T-helper 1 cell (primary cell): ENCODE measurements at places on chromosomes 16 and 17.

DNA sequence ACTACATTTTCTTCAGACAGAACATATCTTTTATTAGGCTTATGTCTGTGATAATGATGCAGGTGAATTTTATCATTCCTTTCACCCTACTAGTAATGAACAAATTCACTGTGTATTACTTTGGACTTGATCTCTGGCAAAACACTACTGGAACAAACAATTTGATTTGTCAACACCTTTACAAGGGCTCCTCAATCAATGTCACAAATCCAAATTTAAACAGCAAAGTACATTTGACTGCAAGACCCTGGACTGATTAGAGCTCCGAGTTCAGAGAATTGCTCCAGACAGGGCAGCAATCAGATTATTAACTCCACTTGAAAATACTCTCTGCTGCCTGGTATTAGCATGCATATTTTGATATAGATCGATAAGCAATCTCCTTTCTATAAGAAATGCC lies 547.6 kb upstream of the SALL1 start:
- no peak for DNase-seq

- no peak for DNase-seq
Observed at GRCh38 chr16:69814561-69814960, 52.4 kb downstream of the WWP2 start.

- no peak for DNase-seq
Observed at GRCh38 chr16:50318796-50319578, 49.8 kb downstream of the BRD7 start.

- no peak for DNase-seq
Observed at GRCh38 chr16:17460890-17461289, 9.9 kb downstream of the XYLT1 start.

DNA sequence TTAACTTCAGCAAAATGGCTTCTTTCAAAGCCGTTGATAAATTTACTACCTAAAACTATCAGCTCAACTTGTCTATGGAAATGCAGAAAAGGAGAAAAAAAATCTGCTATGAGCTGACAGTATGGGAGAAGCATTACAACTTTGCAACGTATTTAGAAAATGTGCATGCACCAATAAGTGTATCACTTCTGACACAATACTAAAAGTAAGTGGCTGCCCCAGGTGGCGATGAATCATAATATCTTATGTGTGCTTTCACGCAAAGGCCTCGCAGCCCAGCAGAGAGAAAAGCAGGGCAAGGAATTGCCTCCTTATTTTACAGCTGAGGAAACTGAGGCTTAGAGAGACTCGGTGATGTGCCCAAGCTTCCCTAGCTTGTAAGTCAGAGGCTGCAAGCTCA lies 101.8 kb downstream of the SALL1 start:
- no peak for DNase-seq

GRCh38 chr17:33779234-33779591 lies 475.9 kb upstream of the CCL2 start:
- peak; percentile 27 for DNase-seq

GRCh38 chr17:21058098-21058893 lies 15.5 kb upstream of the USP22 start:
- DNase-seq = no peak

DNA sequence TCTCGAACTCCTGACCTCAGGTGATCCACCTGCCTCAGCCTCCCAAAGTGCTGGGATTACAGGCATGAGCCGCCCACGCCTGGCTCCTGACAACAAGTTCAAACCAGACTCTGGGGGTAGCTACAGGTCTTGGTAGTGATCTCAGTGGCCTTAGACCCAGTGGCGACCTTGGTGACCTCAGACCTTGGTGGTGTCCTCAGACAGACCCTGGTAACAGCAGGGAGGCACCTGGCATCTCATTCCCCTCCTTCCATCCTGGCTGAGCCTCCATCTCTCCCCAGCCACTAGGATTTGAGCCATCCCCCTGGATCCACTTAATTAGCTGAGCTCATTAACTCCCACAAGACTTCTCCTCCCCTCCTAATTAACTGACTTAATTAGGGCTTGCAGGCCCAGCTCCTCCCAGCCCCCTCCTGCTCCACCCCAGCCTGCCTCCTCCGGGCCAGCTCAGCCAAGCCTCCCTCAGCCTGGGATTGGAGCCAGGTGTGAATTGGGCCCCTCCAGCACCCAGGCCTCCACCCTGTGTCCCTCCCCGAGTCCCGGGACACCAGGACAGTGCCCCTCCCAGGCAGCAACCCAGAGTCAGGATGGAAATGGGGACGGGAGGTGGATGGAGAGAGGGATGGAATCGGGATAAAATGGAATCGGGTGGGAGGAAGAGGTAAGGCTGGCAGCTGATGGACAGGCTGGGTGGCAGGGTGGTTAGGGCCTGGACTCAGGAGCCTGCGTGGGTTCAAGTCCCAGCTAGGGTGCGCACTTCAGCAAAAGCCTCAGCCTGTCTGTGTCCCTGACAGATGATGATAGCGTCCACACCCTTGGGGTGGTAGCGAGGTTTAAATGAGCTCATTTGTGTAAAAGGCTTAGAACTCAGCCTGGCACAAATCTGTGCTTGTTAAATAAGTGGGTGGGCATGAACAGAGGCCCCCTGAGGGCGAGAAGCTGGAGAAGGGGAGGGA lies 11.2 kb upstream of the SBK1 start:
- no peak for DNase-seq

DNA sequence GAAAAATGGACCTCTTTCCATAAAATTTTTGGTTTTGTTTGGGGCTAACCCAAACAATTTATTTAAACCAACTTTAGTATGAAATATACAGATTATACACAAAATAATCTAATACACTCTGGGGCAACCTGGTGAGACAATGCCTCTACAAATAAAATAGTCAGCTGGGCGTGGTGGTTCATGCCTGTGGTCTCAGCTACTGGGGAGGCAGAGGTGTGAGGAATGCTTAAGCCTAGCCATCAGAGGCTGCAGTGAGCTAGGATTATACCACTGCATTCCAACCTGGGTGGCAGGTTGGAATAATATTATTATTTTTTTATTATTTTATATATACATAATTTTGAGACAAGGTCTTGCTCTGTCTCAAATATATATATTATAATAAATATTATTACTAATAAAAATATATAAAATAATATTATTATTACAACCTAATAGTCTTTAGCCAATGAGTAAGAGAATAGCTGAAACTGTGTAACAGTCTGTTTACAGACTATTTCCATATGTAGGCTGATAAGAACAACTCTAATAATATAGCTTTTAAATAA lies 50.5 kb downstream of the GLG1 start:
- DNase-seq = no peak

- no peak for DNase-seq
Observed at GRCh38 chr16:11005611-11005975, 61.2 kb downstream of the CLEC16A start.

DNA sequence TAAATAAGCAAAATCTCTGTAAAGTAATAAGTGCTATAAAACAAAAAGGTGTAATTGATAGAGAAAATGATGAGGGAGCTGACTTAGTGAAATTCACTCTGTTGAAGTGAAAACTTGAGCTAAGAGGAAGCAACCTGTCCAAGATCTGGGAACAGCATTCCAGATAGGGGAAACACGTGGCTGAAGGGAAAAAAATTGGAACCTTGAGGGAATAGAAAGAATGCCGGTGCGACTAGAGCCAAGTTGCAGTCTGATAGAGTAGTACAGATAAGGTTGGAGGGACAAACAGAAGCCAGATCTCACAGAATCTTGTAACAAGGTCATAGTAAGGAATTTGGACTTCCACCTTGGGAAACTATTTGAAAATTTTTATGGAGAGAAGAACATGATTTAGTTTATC lies 623 bp upstream of the DDX52 start:
- DNase-seq = no peak

DNA sequence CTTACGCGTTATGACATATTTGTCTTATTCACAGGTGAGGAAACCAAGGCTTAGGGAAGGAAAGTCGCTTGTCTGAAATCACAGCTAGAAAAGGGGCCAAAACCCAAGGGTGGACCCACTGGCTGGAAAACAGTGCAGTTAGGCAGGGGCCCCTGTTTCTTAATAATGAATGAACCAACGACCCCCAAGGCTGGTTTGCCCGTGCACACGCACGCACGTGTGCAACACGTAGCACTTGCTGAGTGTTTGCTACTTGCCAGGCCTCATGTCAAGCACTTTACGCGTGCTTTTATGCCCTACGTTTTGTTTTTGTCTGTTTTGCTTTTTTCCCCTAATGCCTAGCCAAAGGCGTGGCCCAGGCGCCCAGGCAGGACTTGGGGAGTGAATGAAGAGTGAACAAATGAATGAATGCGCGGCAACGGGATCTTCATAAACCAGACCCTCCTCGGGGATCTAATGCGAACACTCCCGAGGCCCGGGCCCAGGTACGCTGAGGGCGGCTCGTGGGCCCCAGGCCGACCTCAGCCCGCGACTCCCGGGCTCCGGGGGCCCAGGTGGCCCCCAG lies 571 bp upstream of the USP10 start:
- DNase-seq = no peak

DNA sequence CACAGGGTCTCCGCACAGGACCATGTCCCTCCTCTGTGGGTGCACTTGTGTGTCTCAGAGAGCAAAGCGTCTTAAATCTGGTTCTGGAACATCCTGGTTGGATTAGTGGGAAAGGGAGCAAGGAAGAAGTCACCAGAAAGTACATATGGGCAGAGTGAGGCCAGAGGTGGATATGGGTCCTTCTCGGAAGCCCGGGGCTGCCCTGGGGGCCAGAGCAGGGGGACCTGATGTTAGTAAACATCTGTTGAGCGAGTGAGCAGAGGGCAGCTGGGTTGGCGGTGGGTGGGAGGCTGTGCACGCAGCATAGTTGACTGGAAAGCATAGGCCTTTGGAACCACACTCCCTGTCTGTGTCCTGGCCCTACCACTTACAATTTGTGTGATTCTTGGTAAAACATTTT lies 22.7 kb downstream of the UNC13D start:
- DNase-seq = no peak

- DNase-seq = peak; percentile 81
Observed at GRCh38 chr17:42107597-42108576, 4.6 kb downstream of the DHX58 start.

DNA sequence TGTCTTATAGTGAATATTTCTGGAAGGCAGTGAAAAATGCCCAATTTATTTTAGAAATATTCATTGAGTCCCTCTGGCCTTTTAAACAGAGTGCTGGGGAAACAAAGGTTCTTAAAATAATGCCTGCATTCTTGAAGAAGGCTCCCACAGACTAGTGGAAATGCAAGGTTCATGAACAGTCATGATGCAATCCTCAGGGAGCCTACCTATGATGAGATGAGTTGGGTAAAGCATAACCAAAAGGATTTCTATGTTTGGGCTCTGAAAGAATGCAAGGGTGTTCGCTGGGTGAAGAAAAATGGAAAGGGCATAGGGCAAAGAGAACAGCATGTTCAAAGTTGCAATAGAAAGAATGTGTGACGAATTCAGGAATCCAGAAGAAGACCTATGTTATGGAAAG lies 214.5 kb upstream of the MAF start:
- DNase-seq = no peak

DNA sequence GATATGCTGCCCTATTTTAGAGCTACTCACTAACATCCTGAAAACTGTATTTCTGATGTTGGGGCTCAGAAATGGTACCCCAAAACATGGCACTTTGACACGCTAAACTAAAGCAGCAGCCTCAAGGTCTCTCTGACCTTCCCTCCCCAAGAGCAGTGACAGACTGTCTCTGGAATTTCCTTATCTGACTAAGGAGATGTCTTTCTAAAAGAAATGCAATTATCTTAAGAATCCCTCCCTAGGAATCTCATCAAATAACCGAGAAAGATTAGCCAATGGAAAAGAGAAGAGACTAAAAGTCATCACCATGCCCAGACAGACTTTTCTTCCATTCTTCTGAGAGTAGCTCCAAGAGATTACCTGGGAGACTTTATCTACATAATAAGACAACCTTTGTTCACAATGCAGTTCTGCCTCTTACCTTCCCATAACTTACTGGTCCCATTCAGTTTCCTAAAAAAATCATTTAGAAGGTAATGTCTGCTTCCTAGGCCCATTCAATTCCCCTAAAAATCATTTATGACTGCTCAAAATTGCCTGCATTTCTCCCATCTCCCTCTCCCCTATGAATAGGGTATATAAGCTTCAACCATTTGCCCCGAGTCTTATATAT lies 123.9 kb downstream of the CPPED1 start:
- DNase-seq = no peak

DNA sequence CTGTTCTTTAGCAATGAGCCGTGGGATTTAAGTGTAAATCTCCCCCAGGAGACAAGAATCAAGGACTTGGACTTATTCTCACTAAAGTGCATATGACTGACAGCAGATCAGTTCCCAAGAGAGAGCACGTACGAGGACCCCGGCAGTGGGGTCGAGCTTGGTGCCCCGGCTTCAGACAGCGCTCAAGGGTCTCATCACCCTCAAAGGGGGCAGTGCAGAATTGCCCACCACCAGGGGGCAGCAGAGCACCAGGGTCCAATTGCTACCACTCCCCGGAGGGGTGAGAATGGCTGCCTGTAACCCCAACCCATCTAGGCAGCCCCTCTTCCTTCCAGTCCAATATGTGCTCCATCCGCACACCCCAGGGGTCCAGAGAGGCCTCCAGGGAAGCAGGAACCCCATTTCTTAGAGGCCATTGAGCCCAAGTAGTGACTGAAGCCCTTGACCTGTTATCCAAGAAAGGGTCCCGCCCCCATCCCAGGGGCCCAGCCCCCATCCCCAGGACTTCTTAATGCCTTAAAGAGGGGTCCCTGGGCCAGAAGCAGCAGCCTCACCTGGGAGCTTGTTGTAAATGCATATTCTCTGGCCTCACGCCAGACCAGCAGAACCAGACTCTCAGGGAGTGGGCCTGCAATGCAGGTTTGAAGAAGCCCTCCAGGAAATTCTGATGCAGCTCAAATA lies 86.1 kb downstream of the ZDHHC7 start:
- peak; percentile 66 for DNase-seq

DNA sequence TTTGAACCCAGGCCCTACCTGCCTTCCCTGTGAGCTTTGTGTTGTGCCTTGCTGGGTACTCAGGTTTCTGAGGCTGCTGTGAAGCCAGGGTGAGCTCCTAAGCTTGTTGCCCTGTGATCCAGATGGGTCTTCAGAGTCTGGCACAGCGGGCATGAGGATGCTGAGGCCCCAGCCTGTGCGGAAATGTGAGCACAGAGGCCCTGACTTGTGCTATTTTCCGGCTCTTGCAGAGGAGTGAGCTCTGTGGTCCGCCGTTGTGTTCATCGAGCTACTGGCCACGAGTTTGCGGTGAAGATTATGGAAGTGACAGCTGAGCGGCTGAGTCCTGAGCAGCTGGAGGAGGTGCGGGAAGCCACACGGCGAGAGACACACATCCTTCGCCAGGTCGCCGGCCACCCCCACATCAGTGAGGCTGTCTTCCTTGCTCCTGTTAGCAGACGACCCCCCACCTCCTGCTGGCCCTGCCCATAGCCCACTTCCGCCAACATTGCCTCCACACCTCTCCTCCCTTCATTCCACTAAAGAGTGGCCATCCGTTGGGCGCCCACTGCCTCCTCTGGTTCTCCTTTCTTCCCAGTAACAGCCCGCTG lies 2.7 kb downstream of the PHKG2 start:
- DNase-seq = no peak

DNA sequence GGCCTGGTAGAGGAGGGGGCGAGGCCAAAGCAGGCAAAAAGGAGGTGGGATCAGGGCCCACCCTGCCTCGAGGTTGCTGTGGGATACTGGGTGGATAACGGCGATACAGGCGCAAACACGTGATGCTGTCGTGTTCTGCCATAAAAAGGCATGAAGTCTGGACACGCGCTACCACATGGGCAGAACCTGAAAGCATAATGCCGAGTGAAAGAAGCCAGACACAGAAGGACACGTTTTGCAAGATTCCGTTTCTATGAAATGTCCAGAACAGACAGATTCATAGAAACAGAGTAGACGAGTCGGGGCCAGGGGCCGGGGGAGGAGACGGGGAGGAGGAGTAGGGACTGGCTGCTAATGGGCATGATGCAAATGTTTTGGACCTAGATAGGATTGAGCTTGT lies 43.5 kb downstream of the ZDHHC7 start:
- no peak for DNase-seq

GRCh38 chr16:85458968-85459367 lies 154.2 kb upstream of the GSE1 start:
- no peak for DNase-seq
